ENCODE measurements at places on chromosomes 3 and 15.

- no peak for DNase-seq
Observed at GRCh38 chr3:141426404-141427034, 58.2 kb downstream of the ZBTB38 start.

GRCh38 chr15:34336991-34337556, 507 bp downstream of the SLC12A6 start:
- no peak for DNase-seq

DNA sequence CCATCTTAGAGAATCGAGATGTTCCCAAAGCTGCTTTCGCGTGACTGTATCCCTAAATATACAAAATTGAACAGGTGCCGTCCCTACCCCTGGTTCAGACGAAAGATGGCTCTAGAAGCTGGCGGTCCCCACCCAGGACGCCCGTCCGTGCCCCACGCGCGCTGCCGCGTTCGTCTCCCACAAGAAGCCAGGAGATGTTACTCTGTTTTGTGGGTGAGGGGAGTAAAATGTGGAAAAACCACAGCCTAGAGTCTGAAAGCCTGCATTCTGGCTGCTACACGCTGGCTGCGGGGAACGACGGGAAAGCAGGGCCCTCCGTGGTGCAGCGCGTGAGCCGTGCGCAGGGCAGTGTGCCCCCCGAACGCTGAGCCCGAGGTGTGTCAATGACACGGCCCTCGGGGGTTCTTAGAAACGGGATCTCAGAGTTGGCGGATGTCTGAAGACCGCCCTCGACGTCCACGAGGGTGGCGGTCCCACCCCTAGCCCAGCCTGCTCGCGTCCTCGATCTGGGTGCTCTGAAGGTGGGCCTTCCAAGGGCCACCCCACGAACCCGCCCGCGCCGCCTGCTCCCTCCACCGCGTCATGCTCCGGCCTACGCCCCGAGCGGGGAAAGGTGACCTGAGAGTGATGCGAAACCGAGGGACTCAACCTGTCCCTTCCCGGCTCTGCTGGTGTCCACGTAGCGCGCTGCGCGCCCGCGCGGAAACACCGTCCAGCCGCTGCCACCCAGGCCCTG, 95.6 kb downstream of the OCA2 start:
- no peak for DNase-seq

DNA sequence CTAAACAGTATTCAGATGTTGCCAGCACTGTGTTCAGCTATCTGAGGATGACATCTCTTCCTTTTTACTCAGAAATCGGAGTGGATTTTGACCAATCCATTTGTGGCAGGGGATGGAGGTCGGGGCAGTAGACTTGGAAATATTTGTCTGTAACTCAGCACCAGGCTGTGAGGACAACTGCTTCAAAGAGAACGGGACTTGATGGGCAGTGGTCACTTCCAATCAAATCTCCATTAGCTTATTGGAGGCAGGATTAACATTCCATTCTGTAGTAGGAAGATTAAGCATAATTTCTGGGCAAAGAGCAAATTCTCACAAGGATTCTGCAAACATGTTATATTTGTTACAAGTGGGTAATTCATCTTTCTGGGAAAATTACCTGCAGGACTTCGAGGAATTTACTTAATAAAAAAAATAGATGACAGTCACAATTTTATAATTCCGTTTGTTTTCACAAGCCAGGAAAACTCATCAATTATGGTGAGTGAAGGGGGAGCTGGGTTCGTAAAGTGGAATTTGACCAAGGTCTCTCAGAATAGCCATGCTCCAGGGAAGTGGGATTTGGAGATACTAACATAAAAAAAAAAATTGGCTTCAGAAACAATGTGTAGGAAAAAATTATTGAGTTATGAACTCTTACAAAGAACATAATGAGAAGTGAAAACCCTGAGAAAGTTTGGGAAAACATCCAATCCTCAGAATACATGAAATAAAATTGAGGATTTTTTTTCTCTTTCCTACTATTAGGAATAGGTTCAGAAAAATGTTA, 18.1 kb downstream of the CRABP1 start:
- no peak for DNase-seq

DNA sequence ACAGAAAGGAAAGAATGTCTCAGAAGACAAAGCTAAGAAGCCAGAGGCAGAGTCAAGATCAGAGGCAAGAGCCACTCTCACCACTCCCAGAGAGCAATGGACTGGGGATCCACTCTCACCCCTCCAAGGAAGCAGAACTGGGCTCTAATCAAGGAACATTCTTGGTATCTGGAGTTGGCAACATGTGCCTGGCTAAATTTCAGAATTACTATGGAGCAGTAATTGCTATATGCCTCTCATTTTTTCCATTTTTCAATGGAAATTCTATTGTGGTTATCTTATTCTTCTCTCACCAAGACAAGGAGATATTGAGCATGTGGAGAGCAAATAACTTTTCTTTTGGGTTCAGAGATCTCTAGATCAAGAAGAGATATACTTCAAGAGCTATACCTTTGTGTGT, 22.1 kb downstream of the MASP1 start:
- DNase-seq: no peak

GRCh38 chr15:89781055-89781454, 4.9 kb downstream of the MESP2 start:
- peak; percentile 48 for DNase-seq

- no peak for DNase-seq
Observed at GRCh38 chr3:115624029-115624741, 875 bp downstream of the GAP43 start.

DNA sequence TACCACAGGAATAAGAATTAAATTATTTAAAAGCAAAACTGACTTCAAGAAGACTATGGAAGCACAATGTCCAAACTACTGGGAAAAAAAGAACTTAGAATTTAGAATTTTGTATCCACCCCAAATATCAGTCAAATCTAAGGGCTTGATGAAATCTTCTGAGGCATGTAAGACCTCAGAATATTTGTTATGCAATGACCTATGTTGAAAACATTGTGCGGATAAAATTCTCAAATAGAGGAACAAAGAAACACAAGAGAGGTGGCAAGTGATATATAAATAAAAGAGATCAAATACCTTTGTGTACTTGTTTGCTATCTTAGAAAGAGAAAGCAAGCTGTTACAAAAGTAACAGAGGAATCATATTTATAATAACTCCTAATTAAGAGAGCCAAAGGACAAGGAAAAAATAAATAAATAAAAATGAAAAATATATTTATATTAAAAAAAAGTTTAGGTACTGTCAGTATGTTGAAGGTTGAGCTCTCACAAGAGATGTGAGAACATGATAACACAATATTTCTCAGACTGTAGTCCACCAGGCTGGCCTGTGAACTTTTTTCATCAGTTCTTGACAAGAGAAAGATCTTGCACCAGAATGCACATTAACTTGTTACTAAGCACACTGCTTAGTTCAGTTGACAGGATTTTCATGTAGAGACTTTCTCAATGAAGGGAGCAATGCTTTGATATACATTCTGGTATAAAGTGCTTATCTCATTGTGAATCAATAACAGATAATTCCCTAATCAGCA, 50.0 kb downstream of the CPA3 start:
- DNase-seq: no peak

- DNase-seq: no peak
Observed at GRCh38 chr15:41832875-41833274, 5.0 kb downstream of the JMJD7 start.

DNA sequence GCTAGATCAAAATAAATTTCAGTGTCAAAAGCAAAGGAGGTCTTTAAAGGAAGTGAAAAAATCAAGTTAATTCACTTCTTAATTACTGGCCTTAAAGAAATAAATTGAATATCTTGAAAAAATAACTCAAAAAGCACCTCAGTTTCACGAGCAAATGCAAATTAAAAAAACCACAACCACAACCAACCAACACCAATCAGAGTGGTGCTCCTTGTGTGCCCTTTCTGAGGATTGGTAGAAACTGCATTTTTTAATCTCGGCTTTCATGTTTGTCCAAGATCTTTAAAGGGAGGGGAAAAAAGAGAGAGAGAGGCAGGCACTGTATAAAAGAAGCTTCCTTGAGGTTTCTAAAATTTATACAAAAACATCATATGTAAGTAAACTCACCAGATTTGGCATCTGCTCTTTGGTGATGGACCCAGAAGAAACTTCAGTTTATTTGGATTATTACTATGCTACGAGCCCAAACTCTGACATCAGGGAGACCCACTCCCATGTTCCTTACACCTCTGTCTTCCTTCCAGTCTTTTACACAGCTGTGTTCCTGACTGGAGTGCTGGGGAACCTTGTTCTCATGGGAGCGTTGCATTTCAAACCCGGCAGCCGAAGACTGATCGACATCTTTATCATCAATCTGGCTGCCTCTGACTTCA, at the start of gene GPR15:
TSS of gene GPR15 (plus strand) at position 357 of the 653 bp plus-strand sequence. CDS start at position 413, 56 bp downstream.
- no peak for DNase-seq

GRCh38 chr15:45855210-45855906, 220.5 kb downstream of the SQOR start:
- no peak for DNase-seq

GRCh38 chr3:176351408-176351807, 845.9 kb downstream of the TBL1XR1 start:
- no peak for DNase-seq

- no peak for DNase-seq
Observed at GRCh38 chr3:194320744-194321243, 30.3 kb downstream of the CPN2 start.

DNA sequence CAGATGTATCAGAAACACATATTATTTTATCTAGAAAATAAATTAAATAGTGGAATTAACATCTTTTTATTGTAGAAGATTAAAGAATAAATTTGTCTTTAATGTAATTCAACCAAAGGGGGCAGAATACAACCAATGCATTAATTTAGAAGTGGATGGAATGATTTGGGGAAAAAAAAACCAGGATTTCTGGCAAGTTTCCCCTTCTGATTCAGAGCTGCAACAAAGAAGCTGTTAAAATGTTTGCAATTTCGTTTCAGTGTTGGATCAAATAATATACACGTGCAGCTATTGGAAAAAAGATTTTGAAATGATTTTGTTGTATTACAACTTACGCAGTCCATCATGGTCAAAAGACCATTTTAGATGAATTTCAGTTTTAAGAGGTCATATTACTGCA, 71.6 kb upstream of the ZNF280D start:
- no peak for DNase-seq

- DNase-seq: no peak
Observed at GRCh38 chr3:64971602-64972001, 283.8 kb upstream of the ADAMTS9 start.

DNA sequence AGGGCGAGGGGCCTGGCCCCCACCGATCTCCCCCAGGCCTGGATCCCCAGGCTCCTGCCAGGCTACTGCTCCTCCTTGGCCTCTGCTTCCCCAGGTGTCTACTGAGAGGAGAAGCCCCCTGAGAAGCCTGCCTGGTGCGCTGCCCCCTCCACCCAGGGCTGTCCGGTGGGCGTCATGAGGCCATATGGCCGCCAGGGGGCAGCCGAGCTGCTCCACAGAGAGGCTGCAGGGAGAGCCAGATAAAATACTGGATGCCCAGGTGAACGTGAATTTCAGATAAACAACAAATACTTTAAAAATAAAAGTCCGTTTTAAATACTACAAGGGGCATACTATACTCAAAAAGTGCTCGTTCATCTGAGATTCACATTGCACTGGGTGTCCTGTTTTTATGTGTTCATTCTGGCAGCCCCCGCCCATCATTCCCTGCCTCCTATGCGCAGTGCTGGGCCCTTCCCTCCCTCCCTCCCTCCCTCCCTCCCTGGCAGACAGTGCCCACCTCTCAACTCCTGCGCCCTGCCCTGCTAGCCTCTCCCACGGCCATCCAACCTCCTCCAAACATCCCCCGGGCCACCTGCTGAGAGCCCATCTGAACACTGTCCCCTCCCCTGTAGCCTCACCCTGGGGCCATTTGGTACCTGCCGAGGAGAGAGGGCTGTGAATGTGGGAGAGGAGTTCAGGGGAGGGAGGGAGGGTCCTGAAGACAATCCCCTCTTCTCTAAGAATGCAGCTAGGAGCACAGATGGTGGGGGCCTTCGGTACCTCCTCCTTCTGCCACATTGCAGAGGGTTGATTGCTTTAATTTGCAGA, 29.6 kb downstream of the PSTPIP1 start:
- no peak for DNase-seq

DNA sequence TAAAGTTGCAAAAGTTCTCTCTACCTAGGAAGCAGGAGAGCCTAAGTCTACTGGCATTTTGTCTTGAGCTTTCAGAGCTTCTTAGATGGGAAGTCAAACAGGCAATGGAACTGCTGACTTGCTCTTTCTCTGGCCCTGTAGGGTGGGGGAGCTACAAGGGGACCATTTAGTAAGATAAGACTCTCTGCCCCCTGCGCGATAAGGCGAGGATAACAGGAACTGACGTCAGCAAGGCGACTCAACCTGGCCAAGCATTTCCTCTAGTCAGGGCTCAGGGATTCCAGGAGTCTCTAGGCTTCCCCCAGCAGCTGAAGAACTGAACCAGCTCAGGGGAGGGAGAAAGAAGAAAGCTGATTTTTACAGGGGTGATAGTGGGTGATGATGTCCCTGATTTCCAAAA, 5.8 kb downstream of the RARB start:
- DNase-seq: no peak

- no peak for DNase-seq
Observed at GRCh38 chr3:146589899-146590508, 15.1 kb downstream of the PLSCR5 start.

- DNase-seq: no peak
Observed at GRCh38 chr3:41301548-41301947, 102.2 kb downstream of the CTNNB1 start.

DNA sequence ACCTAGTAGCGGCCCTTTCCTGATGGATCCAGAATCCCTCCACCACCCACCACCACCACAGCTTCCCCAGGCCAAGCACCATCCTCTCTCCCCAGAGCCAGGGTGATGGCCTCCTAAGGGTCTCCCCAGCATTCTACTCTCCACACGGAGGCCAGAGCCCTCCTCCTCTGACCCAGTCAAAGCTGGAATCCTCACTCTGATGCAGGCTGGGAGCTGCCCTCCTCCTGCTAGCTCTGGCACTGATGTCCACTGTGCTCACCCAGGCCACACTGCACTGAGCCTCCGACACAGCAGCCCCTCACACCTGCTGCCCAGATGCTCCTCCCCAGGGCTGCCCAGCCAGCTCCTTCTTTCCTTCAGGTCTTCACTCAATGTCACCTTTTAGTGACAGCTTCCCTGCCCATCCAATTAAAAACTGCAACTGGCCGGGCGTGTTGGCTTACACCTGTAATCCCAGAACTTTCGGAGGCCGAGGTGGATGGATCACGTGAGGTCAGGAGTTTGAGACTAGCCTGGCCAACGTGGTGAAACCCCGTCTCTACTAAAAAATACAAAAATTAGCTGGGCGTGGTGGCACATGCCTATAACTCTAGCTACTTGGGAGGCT, 21.0 kb downstream of the XXYLT1 start:
- no peak for DNase-seq

- no peak for DNase-seq
Observed at GRCh38 chr3:97884586-97885123, 62.8 kb downstream of the CRYBG3 start.

DNA sequence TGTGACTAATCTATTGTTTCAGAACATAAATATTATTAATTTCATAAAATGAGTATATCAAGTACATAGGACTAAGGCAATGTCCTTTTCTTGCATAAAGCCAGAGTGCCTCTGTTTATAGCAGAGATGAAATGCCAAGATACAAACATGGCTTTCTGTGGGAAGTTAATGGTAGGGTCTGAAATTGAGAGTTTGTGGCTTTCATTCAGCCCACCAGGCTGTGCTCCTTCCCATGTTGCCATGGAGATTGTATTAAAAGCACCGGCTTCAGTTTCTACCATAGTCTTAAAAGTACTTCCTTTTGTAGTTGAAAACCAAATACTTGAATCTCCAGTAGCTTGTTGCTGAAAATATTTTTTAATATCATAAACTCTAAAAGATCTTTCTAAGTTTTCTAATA, 114.0 kb downstream of the LRRC28 start:
- DNase-seq: no peak

GRCh38 chr15:79967298-79968182, 3.5 kb downstream of the BCL2A1 start:
- no peak for DNase-seq

GRCh38 chr3:69864141-69864540, 124.9 kb downstream of the MITF start:
- DNase-seq: no peak

All from SIG-M5 (cell line).